ENCODE measurements at places on chromosomes 2 and 18. TPM values are rescaled to one million over a fixed set of nuclear protein-coding genes. Genes with fewer than 3 reads are reported as not detected.
A peak's percentile ranks its signal among the peaks of the same experiment; 100 is the strongest.

DNA sequence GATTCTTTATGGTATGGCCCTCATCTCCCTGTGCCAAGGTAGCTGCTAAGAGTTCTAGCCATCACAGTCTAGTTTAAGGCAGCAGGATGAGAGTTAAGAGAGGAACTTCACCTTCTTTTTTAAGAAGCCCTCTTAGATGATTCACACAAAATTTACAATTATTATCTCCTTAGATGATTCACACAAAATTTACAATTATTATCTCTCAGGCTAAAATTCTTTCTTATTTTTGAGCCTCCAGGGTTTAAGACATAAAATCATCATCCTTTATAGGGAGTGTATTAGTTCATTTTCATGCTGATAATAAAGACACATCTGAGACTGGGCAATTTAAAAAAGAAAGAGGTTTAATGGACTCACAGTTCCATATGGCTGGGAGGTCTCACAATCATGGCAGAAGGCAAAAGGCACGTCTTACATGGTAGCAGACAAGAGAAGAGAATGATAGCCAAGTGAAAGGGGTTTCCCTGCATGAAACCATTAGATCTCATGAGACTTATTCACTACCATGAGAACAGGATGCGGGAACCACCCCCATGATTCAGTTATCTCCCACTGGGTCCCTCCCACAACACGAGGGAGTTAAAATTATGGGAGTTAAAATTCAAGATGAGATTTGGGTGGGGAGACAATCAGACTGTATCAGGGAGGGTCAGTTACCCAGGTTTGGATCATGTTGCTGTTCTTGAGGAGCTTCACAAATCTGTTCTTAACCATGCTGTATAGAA, 133.0 kb upstream of the MYO3B start:
- no peak for DNase-seq

ABCB11 gene
- total RNA-seq, result not detected

- no peak for DNase-seq
Observed at GRCh38 chr2:221515864-221516263, 56.2 kb downstream of the EPHA4 start.

TNFRSF11A gene
- 5.3 TPM for total RNA-seq

- DNase-seq, result peak; percentile 89
Observed at GRCh38 chr2:223613017-223613950, 11.1 kb upstream of the SCG2 start.

DNA sequence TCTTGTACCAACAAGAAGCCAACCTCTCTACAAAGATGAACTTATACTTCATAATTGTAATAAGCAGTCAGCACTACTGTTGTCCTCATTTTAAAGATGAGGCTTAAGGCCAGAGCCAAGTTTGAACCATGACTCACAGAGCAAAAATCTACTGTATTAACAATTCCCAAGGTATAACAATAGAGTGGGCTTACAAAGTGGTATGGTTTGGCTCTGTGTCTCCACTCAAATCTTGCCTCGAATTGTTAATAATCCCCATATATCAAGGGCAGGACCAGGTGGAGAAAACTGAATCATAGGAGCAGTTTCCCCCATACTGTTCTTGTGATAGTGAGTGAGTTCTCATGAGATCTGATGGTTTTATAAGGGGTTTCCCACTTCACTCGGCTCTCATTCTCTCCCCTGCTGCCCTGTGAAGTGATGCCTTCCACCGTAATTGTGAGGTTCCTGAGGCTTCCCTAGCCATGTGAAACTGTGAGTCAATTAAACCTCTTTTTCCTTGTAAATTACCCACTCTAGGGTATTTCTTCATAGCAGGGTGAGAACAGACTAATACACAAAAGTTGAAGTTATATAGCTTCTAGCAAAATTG, 19.5 kb downstream of the MRPL44 start:
- no peak for DNase-seq

DNA sequence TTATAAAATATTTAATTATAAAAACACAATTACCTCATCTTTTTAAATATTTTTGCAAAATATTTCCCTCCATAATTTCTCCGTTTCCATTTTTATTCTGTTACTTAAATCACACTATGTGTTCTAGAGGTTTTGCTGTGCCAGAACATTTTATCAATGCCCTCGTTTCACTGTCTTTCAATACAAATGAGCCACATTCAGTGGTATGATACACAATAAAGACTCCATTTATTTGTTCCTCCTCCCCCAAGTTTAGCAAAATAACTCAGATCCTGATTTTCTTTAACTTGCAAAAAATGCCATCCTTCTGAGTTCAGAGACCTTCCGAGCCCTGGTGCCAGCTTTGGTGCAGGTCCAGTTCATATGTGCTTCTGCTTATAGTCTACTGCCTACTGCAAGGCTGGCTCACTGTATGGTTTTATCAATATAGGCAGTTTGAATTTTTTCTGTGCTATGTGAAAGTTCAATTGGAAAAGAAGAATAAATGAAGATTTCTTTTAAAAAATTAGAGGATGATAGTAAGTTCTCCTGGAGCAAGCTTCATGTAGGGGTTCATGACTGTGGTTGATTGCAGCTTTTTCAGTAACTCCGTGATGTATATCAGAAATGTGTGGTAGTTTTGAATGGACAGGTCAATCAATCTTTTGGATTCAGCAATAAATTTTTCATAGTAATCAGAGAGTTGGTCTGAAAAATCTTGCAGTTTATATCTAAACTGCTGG, 42.5 kb downstream of the APOB start:
- DNase-seq, result no peak

- no peak for DNase-seq
Observed at GRCh38 chr18:24632158-24632988, 171.9 kb downstream of the HRH4 start.

- no peak for DNase-seq
Observed at GRCh38 chr2:152386266-152386665, 51.3 kb downstream of the FMNL2 start.

EIPR1 gene
- 28.9 TPM for total RNA-seq

- peak; percentile 64 for DNase-seq
Observed at GRCh38 chr18:8615397-8616027, 6.3 kb downstream of the RAB12 start.

DNA sequence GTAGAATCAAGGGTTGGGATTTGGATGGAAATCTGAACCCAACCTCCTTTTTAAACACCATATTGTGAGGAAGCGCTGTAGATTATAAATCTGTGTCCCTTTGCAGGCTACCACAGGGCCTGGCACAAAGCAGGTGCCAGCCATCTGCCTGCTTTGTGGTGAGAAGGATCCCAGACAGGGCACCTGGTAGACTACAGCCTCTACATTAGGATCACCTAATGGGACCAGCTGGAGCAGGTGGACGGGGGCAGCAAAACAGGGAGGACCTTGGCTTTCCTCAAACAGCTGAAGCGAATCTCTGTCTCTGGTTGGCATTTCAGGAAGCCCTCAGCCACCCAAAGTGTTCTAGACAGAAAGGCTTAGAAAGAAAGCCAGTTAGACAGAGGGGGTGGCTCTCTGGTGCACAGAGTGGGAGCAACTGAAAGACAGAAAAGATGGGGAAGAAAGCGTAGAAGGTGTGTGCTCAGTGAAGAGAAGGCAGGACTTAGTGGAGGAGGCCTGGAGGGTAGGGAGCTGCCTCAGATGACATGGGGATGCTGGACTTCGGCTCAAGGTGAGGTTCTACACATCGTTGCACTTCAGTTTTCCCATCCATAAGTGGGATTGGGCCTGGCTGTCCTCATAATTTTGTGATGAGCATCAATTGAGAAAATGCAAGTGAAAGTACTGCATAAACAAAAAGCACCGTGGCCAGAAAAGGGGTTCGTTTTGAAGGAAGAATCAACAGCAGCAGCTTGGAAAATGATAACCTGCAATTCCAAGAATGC, 350.8 kb downstream of the CYRIA start:
- no peak for DNase-seq

- DNase-seq, result no peak
Observed at GRCh38 chr18:32177530-32177929, 12.3 kb upstream of the MEP1B start.
